ENCODE measurements at places on chromosomes 2 and 18. TPM values are rescaled to one million over a fixed set of nuclear protein-coding genes. Genes with fewer than 3 reads are reported as not detected.

DNA sequence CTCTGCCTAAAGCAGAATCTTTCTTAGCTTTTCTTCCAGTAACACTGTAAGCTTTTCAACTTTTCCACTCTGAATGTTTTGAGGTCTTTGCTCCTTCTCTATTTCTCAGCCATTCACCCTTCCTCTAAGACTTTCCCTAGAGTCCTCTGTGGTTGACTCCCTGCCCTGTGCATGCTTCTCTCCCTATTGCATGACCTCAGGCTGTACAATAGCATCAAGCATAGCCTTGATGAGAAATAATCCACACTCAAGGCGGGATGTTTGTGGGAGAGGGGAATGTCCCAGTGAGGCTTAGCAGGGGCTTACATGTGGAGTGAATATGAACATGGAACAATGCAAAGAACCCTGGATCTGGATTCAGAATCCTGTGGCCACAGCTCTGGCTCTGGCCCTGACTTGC lies 48.4 kb upstream of the IGFBP5 start:
- DNase-seq, result no peak

The GNAL gene
- total RNA-seq, result 3.0 TPM

DNA sequence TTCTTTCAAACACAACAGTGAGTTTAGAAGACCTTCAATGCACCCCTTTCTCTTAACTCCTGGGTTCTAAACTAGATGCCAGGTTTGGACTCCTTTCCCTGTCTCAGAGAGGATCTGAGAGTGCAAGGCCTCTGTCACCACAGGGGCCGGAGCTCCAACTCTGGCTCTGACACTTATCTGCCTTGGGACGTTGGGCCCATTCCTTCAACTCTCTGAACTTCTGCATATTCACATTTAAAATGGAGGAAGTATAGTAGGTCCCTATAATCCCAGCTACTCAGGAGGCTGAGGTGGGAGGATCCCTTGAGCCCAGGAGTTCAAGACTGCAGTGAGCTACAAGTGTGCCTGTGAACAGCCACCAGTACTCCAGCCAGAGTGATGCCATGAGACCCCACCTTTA lies 44.1 kb upstream of the ZFP36L2 start:
- no peak for DNase-seq

The BCL11A gene
- total RNA-seq, result 4.7 TPM

The IL37 gene
- not detected for total RNA-seq

The SP9 gene
- not detected for total RNA-seq

The TFPI gene
- total RNA-seq, result 68.6 TPM

Measured in left cardiac atrium (tissue), 4 donors.